ENCODE measurements at places on chromosomes 1 and 21.

GRCh38 chr1:172163498-172164215 lies 256.8 kb upstream of the C1orf105 start:
- DNase-seq = no peak

GRCh38 chr1:15282038-15282437 lies 35.0 kb downstream of the FHAD1 start:
- no peak for DNase-seq

DNA sequence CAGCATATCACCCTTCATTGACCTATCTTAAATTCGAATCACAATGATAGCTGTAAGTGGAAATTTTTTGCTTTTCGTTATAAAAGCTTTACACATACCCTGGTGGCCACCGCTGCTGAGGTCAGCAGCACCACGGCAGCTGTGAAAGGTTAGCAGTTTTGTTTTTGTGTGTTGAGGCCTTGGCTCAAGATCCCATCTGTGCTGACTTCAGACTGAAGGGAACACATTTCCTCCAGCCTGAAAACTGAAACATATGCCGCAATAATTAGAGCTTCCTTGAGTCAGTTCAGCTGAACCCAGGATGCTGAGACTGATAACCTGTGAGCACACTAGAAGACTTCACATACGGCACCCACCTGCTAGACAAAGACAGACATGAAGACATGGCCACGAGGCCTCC lies 103.0 kb downstream of the SMYD3 start:
- no peak for DNase-seq

DNA sequence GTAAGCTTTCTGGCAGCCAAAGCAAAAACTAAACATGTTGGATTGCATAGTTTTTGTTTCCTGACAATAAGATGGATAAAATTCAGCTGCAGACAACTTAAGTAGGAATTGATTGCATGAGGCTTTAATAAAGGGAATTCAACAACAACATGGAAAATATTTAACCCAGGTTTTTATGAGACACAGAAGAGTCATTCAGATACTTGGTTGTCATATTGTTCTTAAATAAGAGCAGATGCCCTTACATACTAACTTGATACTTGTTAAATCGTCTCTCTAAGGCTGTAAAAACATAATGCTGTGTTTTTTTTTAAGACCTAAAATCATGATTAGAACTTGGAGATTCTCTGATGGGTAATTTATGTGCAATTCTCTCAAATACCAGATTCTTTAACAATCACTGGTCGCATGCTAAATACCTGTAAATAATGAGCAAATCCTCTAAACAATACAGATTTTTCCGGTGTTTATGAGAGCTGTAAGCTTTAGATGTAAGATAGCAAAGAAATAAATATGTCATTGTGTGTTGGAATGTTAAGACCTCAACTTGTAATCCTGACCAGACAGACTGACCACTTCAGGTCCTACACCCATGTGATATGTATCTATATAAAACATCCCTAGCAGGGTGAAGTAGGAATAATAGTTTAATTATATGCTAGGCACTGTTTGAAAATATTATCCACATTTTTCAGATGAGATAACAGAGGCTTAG lies 37.8 kb upstream of the CD34 start:
- no peak for DNase-seq

DNA sequence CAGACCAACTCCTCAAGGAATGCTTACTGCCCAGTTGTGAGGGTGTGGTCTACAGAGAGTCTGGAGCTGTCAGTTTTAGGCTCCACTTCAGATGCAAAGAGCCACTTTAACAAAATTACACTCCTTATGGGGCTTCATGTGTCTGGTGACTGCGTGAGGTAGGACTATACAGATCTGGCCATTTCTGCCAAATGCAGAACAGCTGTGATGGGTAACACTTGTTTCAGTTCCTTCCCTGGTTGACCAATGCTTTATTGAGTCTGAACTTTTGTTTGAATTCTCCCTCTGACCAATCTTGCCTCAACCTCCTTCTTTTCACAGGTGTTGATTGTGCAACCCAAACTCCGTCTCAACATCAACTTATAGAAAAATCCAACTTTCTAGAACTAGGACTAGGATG lies 181.2 kb downstream of the OMA1 start:
- DNase-seq = no peak
